ENCODE measurements at places on chromosomes 11 and 22.

DNA sequence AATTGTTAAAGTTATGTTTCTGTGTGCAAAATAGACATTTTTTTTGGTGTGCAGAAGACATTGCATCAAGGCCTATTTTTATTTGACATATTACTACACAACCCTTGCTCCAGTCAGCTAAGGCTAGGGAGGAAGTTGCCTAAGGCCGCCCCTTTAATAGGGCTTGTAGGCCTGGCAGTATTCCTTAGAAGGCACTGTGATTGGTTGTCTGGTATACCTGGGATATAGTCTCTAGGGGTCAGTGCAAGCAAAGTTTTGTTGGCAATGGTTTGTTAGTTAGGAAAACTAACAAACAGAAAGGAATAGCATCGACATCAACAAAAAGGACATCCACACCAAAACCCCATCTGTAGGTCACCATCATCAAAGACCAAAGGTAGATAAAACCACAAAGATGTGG, 16.9 kb downstream of the CCDC15 start:
- peak; percentile 6 for DNase-seq

GRCh38 chr11:23856654-23857053, 640.2 kb upstream of the LUZP2 start:
- peak; percentile 14 for DNase-seq

GRCh38 chr11:72576661-72577060, 97.6 kb downstream of the PDE2A start:
- DNase-seq, result no peak

- peak; percentile 32 for DNase-seq
Observed at GRCh38 chr11:18379201-18379600, 15.2 kb upstream of the LDHA start.

DNA sequence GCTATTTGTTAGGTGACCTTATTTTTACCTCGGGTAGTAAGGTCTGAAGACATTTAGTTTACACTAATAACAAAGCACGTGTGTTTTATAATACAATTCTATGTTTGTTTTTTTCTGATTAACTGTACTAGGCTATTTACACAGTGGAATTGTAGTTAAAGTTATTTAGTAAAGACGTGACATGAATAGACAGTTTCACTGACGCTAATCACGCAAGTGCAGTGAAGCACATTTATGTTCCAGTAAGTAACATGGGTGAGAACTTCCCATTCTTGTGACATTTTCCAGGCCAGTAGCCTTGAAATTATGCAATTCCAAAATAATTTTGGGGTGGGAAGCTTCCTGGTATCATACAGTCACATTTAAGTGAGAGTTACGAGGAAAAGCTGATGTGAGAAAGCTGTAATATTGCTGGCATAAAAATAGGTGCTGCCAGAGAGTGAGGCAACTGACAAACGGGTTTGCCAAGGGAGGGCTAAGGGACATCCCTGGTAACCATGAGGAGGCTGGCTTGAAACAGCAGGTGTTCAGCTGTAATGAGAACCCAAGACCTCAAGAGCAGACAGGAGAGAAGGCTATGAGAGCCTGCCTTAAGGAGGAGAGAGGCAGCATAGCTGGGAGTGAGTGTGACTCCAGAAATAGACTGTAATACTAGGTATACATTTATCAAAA, 378.8 kb downstream of the DCDC1 start:
- DNase-seq, result peak; percentile 93

GRCh38 chr11:86816251-86816726, 15.9 kb downstream of the PRSS23 start:
- no peak for DNase-seq

GRCh38 chr11:31764766-31765165, 46.4 kb downstream of the PAX6 start:
- DNase-seq, result peak; percentile 89

- no peak for DNase-seq
Observed at GRCh38 chr22:40325315-40325714, 21.0 kb upstream of the ADSL start.

DNA sequence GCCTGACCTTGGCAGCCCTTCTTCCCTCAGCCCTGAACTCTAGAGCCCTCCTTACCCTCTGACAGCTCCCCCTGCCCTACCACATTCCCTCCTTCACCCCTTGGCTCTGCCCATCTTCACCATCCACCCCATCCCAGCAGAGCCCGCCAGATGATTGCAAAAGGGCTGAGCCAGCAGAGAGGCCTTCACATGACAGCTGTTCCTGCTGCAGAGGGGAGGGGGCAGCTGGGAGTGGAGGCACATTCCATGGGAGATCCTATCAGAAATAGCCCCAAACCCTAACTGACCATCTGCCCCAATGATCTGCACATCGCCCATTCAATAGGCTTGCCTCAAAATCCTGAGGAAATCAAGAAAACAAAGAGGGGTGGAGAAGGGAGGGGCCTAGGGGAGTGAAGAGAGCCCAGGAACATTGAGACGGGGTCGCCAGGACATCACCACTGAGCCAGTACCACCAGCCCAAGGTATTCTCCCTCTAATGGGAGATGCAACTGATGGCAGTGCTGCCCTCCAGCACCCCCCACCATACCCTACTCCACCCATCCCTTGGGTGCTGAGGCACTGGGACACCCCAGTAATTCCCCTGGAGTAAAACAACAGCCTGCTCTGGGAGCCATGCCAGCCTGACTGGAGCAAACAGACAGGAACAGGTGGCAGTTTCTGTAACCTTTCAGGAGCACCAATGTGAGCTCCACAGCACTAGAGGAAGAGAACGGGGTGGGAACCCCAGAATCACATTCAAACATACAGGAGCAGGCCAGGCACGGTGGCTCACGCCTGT, 8.0 kb upstream of the AHNAK start:
- DNase-seq, result peak; percentile 52

- no peak for DNase-seq
Observed at GRCh38 chr22:27213294-27213693, 555.9 kb downstream of the MIAT start.

DNA sequence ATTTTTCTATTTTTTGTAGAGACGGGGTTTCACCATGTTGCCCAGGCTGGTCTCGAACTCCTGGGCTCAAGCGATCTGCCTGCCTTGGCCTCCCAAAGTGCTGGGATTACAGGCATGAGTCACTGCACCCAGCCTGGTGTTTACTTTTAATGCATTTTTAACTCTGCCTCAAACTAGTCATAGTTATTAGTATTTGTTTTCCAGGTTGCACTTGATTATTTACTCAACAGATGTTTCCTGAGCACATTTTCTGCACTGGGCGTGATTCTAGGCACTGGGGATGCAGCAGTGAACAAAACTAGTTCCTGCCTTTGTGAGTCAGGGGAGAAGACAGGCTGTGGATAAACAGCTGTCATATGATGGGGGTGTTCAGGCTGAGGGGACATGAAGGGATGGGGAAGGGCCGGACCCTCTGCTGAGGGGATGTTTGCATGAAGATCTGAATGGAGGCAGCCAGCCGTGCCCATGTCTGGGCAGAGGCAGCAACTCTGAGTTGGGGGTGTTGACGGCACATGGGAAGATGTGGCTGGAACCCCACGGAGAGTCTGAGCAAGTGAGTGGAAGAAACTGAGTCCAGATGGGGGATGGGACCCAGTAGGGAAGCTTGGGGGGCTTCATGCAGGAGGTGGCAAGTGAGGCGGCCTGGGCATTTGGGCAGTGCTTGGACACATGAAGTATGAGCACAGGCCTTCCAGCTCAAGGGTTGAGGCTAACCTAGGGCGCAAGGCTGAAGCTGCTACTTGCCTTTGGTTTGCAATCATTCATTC, 34.4 kb downstream of the MPPED1 start:
- peak; percentile 86 for DNase-seq

GRCh38 chr22:48871176-48871840, 956.4 kb downstream of the BRD1 start:
- no peak for DNase-seq

- no peak for DNase-seq
Observed at GRCh38 chr11:117900121-117900648, 23.7 kb upstream of the FXYD6 start.

DNA sequence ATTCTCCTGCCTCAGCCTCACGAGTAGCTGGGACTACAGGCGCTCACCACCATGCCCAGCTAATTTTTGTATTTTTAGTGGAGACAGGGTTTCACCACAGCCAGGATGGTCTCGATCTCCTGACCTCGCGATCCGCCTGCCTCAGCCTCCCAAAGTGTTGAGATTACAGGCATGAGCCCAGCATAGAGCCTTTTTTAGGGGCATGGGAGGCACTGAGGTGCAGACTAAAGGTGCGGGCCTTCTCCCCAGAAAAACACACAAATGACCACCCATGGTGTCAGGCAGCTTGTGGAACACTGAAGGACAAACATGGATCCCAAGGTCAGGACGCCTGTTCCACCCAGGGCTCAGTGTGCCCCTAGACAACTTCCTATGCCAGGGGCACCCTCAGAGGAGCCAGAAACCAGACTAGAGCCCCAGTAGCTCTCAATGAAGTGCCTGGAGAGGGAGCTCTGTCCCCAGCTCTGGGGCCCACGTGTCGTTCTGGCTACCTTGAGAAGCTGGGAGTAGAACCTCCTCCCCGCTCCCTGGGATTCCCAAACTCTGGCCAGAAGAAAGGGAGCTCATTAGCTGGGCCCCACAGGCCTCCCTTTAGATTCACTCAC, 21.2 kb upstream of the CD5 start:
- no peak for DNase-seq

DNA sequence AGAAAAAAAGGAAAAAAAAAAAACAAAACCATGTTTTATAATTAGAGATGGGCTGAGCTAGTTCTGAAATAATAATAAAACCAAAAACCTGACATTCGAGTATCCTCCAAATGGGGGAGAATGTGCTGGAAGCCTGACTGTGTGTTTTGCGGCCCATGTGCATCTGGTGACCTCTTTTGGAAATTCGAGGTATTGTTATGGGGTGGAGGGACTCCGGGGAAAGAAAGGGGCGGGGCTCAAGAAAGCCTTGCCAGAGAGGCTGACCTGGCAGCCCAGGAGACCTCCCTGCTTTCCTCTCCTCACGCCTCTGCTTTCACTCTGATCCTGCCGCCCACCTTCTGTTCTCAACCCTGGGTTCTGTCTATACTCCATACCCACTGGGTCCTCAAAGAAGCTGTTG, 72.9 kb downstream of the CTTN start:
- DNase-seq, result peak; percentile 50

DNA sequence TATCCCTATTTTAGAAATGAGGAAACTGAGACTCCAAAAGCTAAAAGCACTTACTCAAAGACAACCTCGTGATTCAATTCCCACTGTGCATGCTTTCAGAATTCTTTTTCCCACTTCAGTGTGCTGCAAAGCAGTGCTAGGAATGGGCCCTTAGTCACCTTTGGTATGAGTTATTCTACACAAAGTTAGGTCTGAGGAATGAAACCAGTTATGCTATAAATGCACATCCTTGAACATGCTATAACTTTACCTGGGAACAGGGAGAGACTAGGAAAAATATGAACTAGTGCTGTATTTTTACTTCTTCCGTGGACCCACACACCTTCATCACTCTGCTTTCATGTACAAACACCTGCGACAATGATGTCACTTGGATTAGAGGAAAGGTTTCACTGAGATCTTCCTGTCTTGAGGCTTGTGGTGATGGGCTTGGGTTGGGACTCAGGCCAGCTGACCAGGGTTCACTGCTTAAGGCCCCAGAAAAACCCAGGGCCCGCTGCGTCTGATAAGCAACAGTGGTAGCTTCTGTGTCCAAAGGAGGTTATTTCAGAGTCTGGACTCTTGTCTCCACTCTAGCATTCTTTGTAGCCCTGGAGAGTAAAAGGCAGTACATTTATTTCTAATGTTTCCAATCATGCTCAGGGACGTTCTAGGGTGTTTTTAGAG, 81.6 kb downstream of the ZC3H12C start:
- DNase-seq, result peak; percentile 81

GRCh38 chr22:37402184-37402506, 25.1 kb downstream of the ELFN2 start:
- DNase-seq, result no peak

DNA sequence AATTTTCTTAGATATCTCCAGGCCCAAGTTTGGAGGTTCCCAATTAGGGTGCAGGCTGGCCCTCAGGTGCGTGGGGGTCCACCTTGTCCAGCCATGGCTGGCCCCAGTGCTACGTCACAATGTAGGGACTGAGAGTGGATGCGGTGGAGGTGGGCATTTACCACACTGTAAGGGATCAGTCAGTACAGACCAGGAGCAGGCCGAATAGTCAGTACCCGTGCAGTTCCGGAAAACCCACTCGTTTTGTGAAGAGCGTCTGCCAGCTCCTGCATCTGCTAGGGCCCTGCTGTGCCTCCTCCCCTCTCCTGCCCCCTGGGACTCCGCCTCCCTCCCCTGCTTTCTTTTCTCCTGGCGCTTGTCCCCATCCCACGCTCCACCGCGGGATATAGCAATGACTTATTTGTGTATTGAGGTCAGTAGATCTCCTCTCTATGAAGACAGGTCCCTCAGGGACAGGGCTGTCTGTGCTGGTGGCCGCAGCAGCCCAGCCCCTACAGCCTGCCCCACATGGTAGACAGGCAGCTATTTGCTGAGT, 50.4 kb upstream of the SEPTIN5 start:
- peak; percentile 92 for DNase-seq

DNA sequence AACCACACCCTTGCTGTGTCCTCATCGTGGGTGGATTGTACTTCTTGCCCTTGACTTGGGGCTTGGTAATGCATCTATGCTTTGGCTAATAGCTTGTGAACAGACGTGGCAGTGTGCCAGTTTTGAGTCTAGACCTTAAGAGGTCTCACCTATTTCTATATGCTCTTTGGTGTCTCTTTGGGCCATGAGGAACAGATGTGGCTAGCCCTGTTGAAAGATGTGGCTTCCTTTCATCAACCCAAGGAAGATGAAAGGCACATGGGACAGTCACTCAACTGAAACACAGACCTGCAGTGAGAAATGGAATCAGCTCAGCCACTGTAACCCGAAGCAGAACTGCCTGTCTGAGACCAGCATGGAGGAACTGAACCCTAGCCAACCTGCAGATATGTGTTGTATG, 7.9 kb upstream of the NELL1 start:
- peak; percentile 72 for DNase-seq

GRCh38 chr11:77067861-77068443, 1.2 kb downstream of the CAPN5 start:
- no peak for DNase-seq

- peak; percentile 51 for DNase-seq
Observed at GRCh38 chr11:102430158-102430836, 22.3 kb downstream of the TMEM123 start.

- peak; percentile 63 for DNase-seq
Observed at GRCh38 chr22:29103121-29103520, 30.3 kb downstream of the KREMEN1 start.

GRCh38 chr11:70637186-70637800, 239.0 kb downstream of the CTTN start:
- peak; percentile 41 for DNase-seq

- no peak for DNase-seq
Observed at GRCh38 chr22:38700270-38700788, 414 bp downstream of the JOSD1 start.

GRCh38 chr22:38766076-38766777, 10.4 kb upstream of the SUN2 start:
- DNase-seq, result peak; percentile 82
